ENCODE measurements at places on chromosomes 6 and 20. TPM values are rescaled to one million over a fixed set of nuclear protein-coding genes. Genes with fewer than 3 reads are reported as not detected.
A peak's percentile ranks its signal among the peaks of the same experiment; 100 is the strongest.

Gene ECI2
- 78.5 TPM for total RNA-seq

Gene HMGN4
- 75.1 TPM for total RNA-seq

Gene BICRAL
- total RNA-seq, result 4.9 TPM

Gene TPD52L1
- 18.1 TPM for total RNA-seq

Gene ADIG
- total RNA-seq, result not detected

Gene MYLK2
- 1.0 TPM for total RNA-seq

Gene SMPDL3A
- total RNA-seq, result 6.1 TPM

Gene TPX2
- total RNA-seq, result 183 TPM

Gene SLC24A3
- not detected for total RNA-seq

Gene FHL5
- total RNA-seq, result not detected

Gene LIME1
- total RNA-seq, result 5.8 TPM

Gene HLA-A
- 89.9 TPM for total RNA-seq

Gene CYP24A1
- 0.03 TPM for total RNA-seq

Gene LYRM4
- total RNA-seq, result 25.6 TPM

Gene MCHR2
- total RNA-seq, result not detected

Gene CDC25B
- 57.7 TPM for total RNA-seq

Gene RIPOR3
- not detected for total RNA-seq

Gene PAK5
- total RNA-seq, result not detected

- peak; percentile 64 for DNase-seq
Observed at GRCh38 chr20:3995067-3995748, 20.1 kb downstream of the RNF24 start.

- no peak for DNase-seq
Observed at GRCh38 chr6:89402776-89403175, 9.3 kb downstream of the RRAGD start.

GRCh38 chr6:36847152-36847551 lies 7.9 kb upstream of the CPNE5 start:
- no peak for DNase-seq

- DNase-seq, result no peak
Observed at GRCh38 chr6:147561726-147562125, 53.2 kb downstream of the SAMD5 start.

GRCh38 chr6:8535519-8535918 lies 100.2 kb upstream of the SLC35B3 start:
- DNase-seq, result peak; percentile 26

- no peak for DNase-seq
Observed at GRCh38 chr20:13174402-13174801, 46.7 kb upstream of the ISM1 start.

- DNase-seq, result no peak
Observed at GRCh38 chr6:1477432-1478090, 88.2 kb downstream of the FOXF2 start.

GRCh38 chr6:64123761-64124633 lies 488.4 kb downstream of the PHF3 start:
- no peak for DNase-seq

DNA sequence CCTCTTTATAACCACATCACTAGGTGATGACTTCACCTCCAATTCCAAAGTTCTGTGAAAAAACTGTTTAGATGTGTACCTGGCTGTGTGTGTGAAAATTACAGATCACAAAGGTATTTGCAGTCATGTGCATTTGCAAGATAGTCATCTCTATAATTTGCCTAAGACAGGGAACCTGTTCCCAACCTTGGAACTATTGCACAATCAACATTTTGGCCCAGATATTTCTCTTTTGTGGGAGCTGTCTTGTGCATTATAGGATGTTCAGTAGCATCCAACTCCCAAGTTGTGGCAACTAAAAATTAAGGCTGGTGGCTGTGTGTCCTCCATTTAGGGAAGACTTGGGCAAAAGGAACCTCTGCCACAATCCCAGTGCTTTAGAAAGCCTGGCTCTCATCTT lies 34.0 kb upstream of the FAM210B start:
- DNase-seq, result no peak

- DNase-seq, result no peak
Observed at GRCh38 chr20:48651271-48651670, 176.5 kb downstream of the PREX1 start.

DNA sequence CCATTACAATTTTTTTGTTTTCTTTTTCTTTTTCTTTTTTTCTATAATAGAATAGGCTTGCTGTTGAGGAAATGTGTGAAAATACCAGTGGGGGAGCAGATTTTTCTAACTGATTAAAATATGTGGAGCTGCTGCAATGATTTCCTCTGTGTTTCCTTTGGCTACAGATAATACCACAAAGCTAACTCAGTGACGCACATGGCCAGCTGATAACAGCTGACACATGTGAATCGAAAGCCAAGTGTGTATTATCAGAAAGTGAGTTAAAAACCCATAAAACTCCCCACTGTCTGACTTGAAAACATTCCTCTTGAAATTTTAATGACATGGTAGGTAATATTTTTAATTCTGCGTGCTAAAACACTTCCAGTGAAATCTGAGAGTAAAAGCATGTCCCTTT lies 70.8 kb upstream of the AHI1 start:
- peak; percentile 71 for DNase-seq

GRCh38 chr6:131937703-131938631 lies 13.2 kb downstream of the CCN2 start:
- no peak for DNase-seq

DNA sequence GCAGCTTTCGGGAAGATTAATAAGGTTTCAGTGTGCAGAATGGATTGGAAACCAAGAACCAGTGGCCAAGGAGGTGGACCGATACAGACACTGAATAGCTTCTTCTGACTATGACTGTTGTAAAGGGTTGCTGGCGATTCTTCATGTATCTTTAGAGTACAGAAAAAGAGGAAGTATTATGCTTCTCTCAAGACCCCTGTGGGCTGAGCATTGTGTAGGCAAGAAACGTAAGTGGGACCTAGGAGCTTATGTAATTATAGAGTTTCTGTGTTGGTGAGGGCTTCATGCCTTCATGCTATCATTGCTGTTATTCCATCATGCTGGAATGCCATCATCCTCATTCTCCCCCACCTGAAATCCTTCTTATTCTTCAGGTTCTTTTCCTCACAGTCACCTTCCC lies 105.4 kb upstream of the AKIRIN2 start:
- no peak for DNase-seq

GRCh38 chr6:37569743-37570481 lies 70.2 kb upstream of the CCDC167 start:
- no peak for DNase-seq

GRCh38 chr20:10318291-10319024 lies 99.8 kb downstream of the SNAP25 start:
- DNase-seq, result no peak

DNA sequence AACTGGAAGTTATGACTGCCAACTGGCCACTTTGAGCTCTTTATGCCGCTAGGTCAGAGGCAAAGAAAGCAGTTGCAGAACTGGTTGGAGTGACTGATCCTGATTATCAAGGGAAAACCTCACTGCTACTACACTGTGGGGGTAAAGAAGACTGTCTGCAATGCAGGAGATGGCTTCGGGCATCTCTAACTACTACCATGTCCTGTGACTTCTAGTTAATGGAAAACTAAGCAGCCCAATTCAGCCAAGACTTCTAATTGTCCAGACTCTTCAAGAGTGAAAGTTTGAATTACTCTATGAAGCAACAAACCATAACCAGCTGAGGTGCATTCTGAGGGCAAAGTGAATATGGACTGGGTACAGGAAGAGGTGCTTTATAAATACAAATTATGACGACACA lies 773.6 kb upstream of the SLC35B3 start:
- no peak for DNase-seq

- DNase-seq, result no peak
Observed at GRCh38 chr6:7147051-7147671, 39.4 kb downstream of the RREB1 start.

DNA sequence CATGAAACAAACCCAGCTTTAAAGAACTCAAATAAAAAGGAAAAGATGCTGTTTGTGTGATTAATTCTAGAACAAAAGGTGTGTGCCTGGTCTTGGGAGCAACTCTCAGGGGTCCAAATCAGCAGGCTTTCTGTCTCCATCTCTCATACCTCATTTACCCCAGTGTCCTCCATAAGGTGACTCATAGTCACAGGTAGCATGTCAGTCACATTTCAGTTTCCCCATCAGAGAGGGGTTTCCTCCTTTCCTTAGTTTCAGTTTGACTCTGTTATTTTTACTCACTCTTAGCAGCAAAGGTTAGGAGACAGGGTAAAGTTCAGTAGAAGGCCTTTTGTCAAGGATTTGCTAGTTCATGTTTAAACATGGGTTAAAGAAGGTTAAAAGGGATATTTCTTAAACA lies 46.2 kb downstream of the OGFRL1 start:
- peak; percentile 28 for DNase-seq

- no peak for DNase-seq
Observed at GRCh38 chr6:16657768-16658167, 103.5 kb downstream of the ATXN1 start.

- DNase-seq, result no peak
Observed at GRCh38 chr6:143971482-143972205, 36.4 kb downstream of the PLAGL1 start.
